ENCODE measurements at places on chromosomes 4 and X.

DNA sequence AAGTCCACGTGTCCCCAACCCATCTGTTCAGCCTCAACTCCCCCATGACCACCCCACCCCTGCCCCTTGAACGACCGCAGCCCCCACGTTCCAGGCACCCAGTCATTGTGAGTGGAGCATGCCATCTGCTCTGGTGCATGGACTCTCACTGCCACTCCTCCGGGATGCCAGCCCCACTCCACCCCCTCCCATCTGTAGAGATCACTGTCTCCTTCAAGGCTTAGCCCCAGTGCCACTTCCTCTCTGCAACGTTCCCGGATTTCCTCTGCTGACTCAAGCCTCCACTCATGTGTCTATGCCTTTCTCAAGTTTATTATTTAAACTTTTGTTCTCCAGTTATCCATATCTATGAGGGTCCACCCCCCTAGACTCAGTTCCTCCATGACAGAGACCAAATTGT lies 54.0 kb downstream of the MAML3 start:
- DNase-seq, result peak; percentile 65

GRCh38 chr4:139838811-139839210 lies 173.2 kb downstream of the MGST2 start:
- no peak for DNase-seq

DNA sequence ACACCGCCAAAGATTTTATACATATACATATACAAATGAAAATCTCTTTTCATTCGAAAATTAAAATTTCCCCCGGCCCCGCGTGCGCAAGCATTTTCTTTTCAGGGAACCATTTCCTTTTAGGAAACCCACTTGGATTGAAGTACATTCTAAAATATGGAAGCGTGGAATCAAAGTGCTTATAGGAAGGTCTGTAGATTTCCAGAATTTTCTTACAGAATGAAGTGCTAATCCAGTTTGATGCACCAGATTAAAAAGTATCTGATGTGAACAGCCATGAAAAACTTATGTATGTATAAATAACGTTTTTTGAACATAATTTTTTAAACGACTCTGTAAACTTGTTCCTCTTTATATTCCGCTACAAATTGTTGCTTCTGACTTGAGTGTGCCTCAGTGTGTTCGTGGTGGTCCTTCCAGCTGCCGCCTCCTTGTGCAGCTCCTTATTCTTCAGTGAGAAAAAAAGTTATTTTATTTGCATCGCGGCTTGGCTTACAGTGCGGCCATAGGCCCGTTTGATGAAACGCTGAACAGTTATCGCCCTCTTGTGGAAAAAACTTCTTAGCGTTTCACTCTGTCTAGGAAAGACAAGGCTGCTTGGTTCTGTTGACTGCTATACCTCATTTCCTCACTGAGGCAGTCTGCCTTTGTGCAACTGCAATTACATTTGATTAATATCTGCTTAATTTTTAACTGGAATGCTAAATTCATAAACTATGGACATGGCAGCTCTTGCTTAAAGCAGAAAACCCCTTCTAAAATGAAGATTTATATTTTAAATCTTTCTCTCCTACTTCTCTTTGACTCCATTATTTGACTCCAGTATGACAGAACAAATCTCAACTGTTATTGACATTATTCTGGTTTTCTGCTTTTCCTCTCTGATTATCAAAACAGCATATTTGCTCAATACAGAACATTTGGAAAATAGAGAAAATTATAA lies 4.7 kb upstream of the NKX6-1 start:
- peak; percentile 59 for DNase-seq

GRCh38 chrX:129665916-129666644 lies 11.3 kb upstream of the APLN start:
- DNase-seq, result peak; percentile 74

DNA sequence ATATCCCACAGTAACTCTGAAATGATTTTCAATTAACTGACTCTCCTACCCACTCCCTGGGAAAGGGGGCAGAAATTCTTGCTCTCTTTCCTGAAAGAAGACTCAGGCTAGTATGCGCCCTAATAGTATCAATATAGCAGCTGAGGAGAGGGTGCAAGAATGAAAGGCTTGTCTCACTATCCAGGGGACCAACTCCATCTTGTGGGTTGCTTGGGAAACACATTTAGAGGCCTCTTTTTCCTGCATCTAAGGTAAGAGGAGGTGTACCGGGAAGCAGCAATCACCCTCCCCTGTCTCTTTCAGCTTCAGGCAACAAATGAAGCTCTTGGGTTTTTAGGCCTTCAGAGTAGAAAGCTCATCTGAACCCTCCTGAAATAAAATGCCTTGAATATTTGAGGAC lies 11.3 kb downstream of the TMEM255A start:
- DNase-seq, result peak; percentile 20

DNA sequence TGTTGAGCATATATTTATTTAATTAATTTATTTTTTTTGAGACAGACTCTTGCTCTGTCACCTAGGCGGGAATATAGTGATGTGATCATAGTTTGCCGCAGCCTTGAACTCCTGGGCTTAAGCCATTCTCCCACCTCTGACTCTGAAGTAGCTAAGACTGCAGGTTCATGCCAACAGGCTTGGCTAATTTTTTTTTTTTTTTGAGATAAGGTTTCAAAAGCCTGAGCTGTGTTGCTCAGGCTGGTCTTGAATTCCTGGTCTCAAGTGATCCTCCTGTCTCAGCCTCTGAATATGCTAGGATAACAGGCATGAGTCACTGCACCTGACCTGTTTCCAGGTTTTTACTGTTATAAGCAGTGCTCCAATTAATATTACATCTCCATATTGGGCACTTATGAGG lies 4.8 kb downstream of the ADD1 start:
- DNase-seq, result no peak

DNA sequence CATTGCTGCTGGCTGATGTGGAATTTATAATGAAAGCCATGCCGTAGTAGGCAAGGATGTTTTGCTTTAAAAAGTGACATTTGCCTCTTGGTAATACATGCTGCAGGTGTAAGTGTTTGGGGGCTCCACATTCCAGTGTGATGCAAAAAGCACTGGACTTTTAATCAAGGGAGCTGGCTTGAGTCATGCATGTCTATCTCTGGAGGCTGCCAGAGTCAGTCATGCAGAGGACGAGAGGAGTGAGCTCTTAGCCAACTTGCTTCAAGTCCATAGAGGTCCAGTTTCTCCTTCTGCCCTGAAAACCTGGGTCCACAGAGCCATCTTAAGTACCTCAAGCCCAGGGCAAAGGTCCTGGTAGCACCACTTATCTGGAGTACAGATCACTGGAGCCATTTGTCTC lies 11.6 kb upstream of the CXCL13 start:
- no peak for DNase-seq

DNA sequence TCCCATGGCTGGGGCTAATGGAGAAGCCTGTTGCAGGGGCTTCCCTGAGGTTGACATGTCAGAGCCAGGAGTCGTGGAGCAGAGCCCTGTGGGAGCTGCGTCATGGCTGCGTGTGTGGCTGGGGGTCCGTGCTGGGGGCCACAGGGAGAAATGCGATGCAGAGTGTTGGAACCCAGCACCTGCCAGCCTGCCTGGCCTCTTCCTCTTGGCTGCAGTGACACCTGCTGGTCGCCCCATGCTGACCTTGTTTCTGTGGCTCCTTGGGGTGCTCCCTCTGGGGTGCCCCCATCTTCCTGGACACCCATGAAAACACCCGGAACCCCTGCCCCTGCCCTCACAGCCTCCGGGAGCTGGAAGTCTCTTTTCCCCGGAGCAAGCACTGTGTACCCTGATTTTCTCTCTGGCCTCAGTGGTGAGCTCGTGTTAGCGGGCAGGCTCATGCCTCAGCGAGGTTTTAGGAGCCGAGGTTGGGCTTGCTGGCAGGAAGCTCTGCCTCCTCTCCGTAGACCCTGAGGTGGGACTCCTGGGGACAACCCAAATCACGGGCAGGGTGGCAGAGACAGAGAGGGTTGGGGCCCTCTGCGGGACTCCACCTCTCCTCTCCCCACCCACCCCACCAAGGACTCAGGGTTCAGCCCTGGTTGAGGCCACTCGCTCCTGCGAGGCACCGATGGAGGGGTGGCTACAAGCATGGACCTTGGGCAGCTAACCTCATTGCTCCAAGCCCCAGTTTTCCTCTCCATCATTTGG lies 103.7 kb downstream of the SORCS2 start:
- peak; percentile 11 for DNase-seq

GRCh38 chr4:37717576-37717975 lies 31.4 kb upstream of the RELL1 start:
- no peak for DNase-seq

- DNase-seq, result no peak
Observed at GRCh38 chrX:32520789-32521188, 690.6 kb downstream of the DMD start.

GRCh38 chr4:177047070-177047850 lies 254.5 kb upstream of the VEGFC start:
- DNase-seq, result peak; percentile 33

- no peak for DNase-seq
Observed at GRCh38 chr4:22522706-22523501, 7.0 kb upstream of the ADGRA3 start.

- DNase-seq, result no peak
Observed at GRCh38 chrX:1720836-1721235, 106.0 kb downstream of the ASMT start.

GRCh38 chr4:186030399-186030775 lies 38.6 kb upstream of the TLR3 start:
- DNase-seq, result no peak

Measured in SW480 (cell line).